ENCODE measurements at places on chromosomes 7 and 10. TPM values are rescaled to one million over a fixed set of nuclear protein-coding genes. Genes with fewer than 3 reads are reported as not detected.
A peak's percentile ranks its signal among the peaks of the same experiment; 100 is the strongest.

WAPL gene
- 36.8 TPM for polyA plus RNA-seq

PNLIPRP2 gene
- polyA plus RNA-seq: 11.9 TPM

ADCY1 gene
- polyA plus RNA-seq: 1.4 TPM

DNA sequence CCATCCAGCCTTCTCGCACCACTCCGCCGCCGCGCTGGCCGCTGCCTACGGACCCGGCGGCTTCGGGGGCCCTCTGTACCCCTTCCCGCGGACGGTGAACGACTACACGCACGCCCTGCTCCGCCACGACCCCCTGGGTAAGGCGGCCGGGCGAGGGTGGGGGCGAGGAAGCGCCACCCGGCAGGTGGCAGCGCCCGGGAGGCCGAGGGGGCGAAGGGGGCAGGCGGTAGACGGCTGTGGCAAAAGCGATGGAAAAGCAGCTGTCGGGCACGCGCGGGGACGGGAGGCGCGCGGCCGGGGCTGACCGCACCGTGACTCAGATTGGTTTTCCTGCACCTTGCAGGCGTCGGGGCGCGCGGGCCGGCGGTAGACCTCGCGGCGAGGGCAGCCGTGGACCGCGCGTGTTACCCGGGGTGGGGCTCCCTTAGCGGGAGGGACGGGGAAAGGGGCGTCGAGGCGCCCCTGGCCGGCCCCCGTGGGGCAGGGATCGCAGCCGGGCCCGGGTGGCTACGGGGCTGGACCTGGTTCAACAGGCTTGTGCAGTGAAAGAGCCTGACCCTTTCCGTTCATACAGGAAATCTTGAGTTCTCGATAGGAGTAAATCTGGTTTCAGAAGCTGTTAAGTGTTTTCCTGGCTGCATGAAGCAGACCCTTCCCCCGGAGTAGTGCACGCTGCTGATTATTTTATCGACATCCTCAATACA lies 608 bp downstream of the HHEX start:
- peak; percentile 44 for DNase-seq

ZNF3 gene
- 50.4 TPM for polyA plus RNA-seq

DEPP1 gene
- polyA plus RNA-seq: 13.4 TPM

- DNase-seq: no peak
Measured at GRCh38 chr10:50566150-50566549, 57.6 kb downstream of the SGMS1 start.

CCL24 gene
- polyA plus RNA-seq: 32.1 TPM

- DNase-seq: no peak
Measured at GRCh38 chr10:18968159-18968558, 80.4 kb upstream of the MALRD1 start.

ELAPOR2 gene
- polyA plus RNA-seq: 8.2 TPM

DNA sequence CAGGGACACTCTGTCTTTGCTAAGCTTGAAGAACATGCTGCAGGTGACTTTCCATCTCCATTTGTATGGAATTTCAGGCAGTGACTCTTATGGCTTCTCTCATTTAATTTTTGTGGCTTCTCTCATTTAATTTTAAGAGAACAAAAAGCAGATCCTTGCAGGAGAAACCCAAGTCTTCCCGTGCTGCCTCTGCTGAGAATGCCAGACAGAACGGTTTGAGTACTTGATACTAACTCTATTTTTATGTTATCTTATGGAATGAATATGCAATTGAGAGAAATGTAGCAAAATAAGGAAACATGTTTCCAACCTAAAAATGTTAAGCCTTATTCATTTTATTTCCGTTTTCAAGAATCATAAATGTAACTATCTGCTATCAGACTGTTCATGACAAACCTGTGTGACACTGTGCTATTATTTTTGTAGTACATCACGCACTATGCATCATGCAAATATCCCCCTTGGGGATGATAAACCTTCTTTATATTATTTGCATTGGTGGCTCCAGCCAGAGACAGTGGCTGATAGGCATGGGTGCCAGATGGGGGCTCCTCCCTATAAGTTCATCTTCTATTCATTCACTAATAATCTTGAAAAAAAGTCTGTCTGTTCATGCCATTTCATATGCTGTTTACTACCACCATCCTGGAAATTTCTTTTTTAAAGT lies 6.9 kb upstream of the RAPGEF5 start:
- no peak for DNase-seq

GBX1 gene
- polyA plus RNA-seq: 0.07 TPM

GRCh38 chr7:99359465-99360154 lies 14.9 kb upstream of the ARPC1B start:
- no peak for DNase-seq

DNA sequence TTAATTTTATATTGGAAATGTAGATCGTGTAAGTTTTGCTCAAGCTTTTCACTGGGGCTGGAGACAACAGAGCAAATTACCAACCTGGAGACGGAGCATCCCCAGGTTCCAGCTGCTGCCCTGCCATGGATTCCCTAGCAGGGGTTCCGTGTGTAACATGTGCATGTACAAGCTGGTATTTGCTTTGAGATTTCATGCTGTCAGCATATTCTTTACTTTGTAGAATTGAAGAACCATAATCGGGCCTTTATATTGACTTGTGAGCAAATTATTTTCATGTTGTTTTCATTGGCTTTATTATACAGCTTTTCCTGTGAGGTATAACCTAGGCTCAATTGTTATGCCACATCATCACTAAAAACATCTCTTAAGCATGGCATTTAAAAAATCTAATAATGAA lies 369.2 kb upstream of the COBL start:
- no peak for DNase-seq

PANK1 gene
- 34.2 TPM for polyA plus RNA-seq

DNA sequence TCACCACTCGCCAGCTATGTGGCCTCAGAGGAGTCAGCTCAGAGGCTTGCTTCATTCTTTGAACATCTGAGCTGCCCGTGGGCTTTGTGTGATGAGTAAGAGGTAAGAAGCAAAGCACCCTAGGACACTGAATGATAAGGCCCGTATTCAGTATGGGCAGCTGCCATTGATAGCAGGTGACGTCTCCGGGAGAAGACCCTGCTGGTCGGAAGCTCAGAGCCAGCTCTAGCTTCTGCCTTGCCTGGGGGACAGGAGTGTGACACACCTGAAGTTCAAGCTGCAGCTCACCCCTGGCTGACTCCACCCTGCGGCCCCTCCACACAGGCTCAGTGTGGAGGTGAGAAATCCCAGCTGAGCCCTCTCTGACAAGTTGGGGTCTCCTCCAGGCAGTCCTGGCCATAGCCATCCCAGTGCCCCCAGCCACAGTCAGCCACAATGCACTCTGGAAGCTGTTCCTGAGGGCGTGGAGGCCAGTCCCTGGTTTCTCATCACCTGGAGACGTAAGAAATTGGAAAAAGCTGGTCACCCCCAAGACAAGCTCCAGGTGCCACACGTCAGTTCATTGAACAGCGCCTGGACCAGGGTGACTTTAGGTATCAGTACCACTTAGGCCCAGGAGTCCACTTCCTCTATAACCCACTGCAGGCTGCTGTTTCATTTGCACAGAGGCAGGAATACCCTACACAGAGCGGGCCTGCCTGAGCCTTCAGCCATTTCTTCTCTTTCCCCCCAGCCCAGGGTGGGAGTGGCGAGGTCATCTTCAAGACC lies 164.9 kb upstream of the RHEB start:
- no peak for DNase-seq

DNA sequence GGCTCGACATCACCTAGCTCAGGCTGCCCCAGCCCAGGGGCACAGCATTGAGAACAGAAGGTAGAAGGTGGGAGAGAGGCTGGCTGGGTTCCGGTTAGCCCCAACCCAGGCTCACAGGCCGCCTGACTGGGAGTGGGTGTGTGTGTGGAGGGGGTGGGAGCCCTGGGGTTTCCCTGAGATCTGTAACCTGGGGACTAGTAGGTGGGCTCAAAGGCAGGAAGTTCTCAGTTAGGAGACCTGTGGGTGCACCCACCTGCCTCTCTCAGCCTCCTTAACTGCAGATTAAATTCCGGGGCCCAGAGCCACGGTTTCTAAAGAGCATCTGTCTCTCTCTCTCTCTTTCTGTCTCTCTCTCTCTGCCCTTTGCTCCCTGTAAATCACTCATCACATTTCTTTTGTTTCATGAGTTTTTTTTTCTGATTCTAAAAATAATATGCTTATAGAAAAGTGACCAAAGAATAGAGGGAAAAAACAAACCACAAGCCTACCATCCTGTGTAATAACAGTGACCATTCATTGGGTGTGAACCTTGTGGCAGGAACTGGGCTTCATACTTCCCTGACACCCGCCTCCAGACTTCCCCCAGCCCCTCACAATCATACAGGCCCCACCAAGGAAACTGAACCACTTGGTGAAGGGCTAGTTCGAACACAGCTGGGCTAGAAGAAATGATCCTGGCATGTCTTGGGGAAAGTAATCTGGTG lies 83.4 kb upstream of the SMNDC1 start:
- no peak for DNase-seq

ADCYAP1R1 gene
- polyA plus RNA-seq: 4.4 TPM

GRCh38 chr7:483656-484355 lies 35.8 kb downstream of the PDGFA start:
- DNase-seq: no peak

- no peak for DNase-seq
Measured at GRCh38 chr10:104234934-104235333, 2.8 kb upstream of the CFAP43 start.

- DNase-seq: no peak
Measured at GRCh38 chr10:132742837-132743194, 43.1 kb downstream of the NKX6-2 start.

GRCh38 chr7:122468945-122469344 lies 164.4 kb upstream of the FEZF1 start:
- no peak for DNase-seq

GRCh38 chr7:35754741-35755140 lies 46.1 kb upstream of the SEPTIN7 start:
- no peak for DNase-seq

DNA sequence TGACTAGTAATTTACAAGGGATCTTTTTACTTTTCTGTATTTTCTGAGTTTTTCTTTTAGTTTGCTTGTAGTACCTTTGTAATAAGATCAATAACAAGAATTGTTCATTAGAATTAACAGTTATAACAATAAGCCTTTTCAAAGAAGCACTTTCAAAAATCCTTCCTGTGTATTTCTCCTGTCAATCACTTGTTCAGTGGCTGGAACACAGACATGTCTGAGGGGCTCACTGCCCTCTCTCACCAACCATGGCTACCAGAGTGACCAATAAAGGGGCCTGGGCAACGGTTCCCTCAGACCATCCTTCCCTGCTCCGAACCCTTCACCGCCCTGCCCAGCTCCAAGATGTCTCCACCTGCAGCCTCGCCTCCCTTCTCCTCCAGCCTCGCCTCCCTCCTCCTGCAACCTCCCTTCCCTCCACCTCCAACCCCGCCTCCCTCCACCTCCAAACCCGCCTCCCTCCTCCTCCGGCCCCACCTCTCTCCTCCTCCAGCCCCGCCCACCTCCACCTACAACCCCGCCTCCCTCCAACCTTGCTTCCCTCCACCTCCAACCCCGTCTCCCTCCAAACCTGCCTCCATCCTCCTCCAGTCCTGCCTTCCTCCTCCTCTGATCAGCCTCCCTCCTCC lies 353.4 kb downstream of the TNS3 start:
- no peak for DNase-seq

DNA sequence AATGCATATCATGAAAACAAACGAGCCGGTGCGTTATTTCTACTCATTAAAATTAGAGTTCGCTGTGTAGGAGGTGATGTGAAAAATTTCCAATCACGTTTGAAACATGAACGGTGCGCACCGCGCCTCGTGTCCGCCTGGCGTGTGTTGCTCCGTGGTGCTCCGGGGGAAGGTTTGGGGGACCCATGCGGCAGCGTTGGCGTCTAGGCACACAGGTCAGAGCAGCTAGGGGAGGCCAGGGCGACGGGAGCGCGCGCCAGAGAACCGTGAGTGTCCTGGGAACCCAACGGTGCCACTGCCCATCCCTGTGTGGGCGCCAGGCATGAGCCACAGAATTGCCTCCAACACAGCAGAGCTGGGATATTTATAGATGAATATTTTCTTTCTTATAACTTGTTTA lies 70.6 kb upstream of the ADARB2 start:
- DNase-seq: no peak

DNA sequence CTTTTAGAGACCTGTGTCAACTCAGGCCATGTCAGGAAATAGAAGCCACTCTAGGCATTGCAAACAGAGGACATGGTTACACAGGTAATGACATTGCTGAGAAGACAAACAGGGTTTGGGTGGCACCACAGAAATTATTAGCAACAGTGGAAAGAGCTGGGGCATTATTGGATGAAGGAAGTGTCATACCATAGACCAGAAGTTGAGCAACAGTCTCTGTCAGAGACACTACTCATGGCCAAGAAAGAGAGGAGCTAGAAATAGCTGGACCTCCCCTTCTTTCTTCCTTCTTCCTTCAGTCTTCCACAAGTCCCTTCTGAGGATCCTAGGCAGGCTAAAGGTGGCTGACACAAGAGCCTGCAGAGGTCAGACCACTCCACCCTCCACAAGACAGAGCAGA lies 4.2 kb upstream of the LIPA start:
- DNase-seq: no peak

PHTF2 gene
- 11.5 TPM for polyA plus RNA-seq

GRCh38 chr7:142883145-142883544 lies 2.4 kb downstream of the TRPV6 start:
- DNase-seq: no peak

GRCh38 chr10:28054228-28054860 lies 55.5 kb upstream of the ODAD2 start:
- DNase-seq: no peak

DNA sequence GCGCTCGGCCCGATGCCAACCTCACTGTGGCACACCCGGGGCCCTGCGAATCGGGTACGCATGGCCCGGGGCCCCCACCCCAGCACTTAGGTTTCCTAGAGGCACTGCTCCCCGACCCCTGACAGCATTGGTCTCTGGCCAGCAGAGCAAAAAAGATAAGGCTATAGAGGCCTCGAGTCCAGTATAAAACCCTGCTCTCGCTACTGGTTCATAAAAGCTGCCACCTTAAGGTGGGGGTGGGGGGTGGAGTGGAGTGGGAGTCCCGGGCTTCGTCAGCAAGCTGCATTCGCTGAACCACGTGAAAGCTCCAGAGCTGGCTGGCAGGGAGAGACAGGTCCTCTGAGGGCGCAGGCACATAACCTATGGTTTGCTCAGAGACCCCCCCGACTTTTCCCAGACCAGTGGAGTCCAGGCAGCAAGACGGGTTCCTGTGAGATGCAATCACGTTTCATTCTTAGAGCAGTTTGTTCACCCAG lies 1.3 kb downstream of the KAZALD1 start:
- DNase-seq: no peak
